ENCODE measurements at places on chromosomes 12 and 14. TPM values are rescaled to one million over a fixed set of nuclear protein-coding genes. Genes with fewer than 3 reads are reported as not detected.

DNA sequence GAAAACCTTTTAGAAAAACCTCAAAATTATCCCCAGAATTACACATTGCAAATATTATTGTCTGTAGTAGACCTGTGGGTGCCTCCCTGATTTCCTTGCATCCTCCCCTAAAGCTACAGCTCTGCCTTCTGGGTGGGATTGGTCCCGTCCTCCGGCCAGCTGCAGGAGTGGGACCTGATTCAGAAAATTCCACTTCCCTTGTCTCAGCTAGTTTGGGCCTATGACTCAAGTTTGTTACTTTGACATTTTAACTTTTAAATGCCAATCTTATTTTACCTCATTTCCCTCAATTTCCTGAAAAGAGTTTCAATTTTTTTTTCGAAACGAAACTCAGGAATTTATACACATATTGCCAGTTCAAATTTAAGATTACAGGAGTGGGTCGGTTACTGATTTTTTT lies 13.2 kb upstream of the SLC41A2 start:
- DNase-seq, result no peak

DNA sequence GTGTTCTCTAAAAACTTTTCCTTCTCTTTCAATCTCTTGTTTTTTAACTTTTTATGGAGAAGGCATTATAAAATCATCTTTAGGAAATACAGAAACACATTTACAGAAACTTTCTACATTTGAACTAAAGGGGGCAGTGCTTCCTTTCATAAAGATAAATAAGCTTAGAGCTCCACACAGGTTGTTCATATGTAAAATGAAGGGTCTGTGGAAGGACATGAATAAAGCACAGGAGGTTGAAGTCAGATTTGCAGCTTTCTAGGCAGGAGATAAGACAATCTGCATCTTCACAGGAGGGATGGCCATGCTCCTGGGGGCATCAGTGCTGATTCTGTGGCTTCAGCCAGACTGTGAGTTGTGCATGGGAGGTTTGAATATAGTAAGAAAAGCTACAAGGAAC lies 426.0 kb downstream of the DAD1 start:
- DNase-seq, result no peak

GRCh38 chr12:52086366-52086765 lies 6.9 kb downstream of the SMIM41 start:
- DNase-seq, result no peak

DNA sequence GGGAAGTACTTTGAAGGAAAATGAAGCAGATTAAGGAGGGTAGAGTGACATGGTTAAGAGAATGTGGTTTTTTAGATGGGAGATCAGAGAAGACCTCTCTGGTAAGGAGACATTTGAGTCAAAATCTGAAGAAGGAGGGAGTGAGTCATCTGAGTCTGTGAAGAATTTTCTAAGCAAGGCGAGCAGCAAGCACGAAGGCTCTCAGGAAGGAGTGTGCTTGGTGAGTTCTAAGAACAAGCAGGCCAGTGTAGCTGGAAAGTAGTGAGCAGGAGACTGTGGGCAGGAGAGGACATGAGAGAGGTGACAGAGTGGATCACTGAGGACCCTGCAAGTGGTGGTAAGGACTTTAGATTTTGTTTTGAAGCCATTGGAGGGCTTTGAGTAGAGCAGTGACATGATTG lies 76.3 kb upstream of the FUT8 start:
- no peak for DNase-seq

GRCh38 chr14:88707088-88707487 lies 85.7 kb downstream of the EML5 start:
- no peak for DNase-seq

GRCh38 chr12:124399622-124400021 lies 104.7 kb downstream of the RFLNA start:
- no peak for DNase-seq

- DNase-seq, result no peak
Measured at GRCh38 chr12:49189731-49190716, 1.1 kb upstream of the TUBA1A start.

DNA sequence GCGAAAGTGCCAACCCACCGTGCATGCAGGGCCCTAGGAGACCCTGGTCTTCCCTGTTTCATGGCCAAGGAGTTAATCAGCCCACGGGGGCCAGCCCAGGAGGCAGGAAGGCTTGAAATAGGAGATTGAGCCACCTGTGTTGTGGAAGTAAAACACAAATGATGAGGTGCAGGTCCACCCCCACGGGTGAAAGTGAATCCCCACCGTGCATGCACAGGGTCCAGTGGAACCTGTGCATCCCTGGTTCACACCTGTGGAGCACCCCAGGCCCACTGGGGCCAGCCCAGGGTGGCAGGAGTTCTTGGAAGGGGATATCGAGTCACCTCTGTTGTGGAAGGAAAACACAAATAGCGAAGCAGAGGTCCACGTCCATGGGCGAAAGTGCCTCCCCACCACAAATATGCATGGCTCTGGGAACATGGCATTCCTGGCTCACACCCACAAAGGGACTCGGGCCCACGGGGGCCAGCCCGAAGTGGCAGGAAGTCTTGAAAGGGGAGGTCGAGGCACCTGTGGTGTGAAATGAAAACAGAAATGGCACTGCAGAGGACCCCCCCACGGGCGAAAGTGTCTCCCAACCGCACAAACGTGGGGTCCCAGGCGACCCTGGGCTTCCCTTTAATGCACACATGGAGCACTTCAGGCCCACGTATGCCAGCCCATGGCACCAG lies 381.5 kb downstream of the ALG10 start:
- DNase-seq, result peak; percentile 6

The CAMKK2 gene
- 12.5 TPM for total RNA-seq

The TAS2R43 gene
- 1.9 TPM for total RNA-seq

The TMTC2 gene
- 6.2 TPM for total RNA-seq

The RAP1B gene
- total RNA-seq, result 319 TPM

The RASSF9 gene
- total RNA-seq, result not detected

The INSM2 gene
- total RNA-seq, result not detected

The GSG1 gene
- not detected for total RNA-seq

The WIF1 gene
- not detected for total RNA-seq

The AKAP5 gene
- total RNA-seq, result 0.16 TPM

The MAX gene
- 167 TPM for total RNA-seq
